ENCODE measurements at places on chromosomes 6 and 20. TPM values are rescaled to one million over a fixed set of nuclear protein-coding genes. Genes with fewer than 3 reads are reported as not detected.

The ABHD16B gene
- total RNA-seq = 0.18 TPM

- DNase-seq = peak; percentile 8
- no peaks in the 10 kb centered on the region for H3K27me3 ChIP-seq
- H3K36me3 ChIP-seq = no peaks in the 10 kb centered on the region
- no peak overlapping the region for H3K27ac ChIP-seq
- no peaks in the 10 kb centered on the region for H3K4me1 ChIP-seq
- no peak overlapping the region for H3K4me3 ChIP-seq
These were observed 46.9 kb downstream of the STXBP5 start for GRCh38 chr6:147251072-147251471.

The TDP2 gene
- total RNA-seq = 49.0 TPM

GRCh38 chr20:25470045-25470444 is 62.6 kb downstream of the GINS1 start:
- peak; percentile 41 for DNase-seq
- no peak overlapping the region for H3K27ac ChIP-seq
- no peaks in the 10 kb centered on the region for H3K4me1 ChIP-seq
- H3K27me3 ChIP-seq = no peaks in the 10 kb centered on the region
- no peak overlapping the region for H3K4me3 ChIP-seq

GRCh38 chr6:158499601-158500000 is 60.3 kb upstream of the TMEM181 start:
- H3K27me3 ChIP-seq = no peaks in the 10 kb centered on the region
- DNase-seq = no peak

- H3K27me3 ChIP-seq = no peaks in the 10 kb centered on the region
- H3K4me1 ChIP-seq = no peaks in the 10 kb centered on the region
- no peak overlapping the region for H3K4me3 ChIP-seq
- no peak for DNase-seq
These were observed 119.8 kb downstream of the SGK1 start for GRCh38 chr6:134198093-134198492.

GRCh38 chr6:119501798-119502483 is 152.4 kb upstream of the MAN1A1 start:
- H3K4me1 ChIP-seq = no peaks in the 10 kb centered on the region
- no peak overlapping the region for H3K27ac ChIP-seq
- no peaks in the 10 kb centered on the region for H3K27me3 ChIP-seq
- no peaks in the 10 kb centered on the region for H3K36me3 ChIP-seq
- no peak for DNase-seq
- H3K4me3 ChIP-seq = no peak overlapping the region

The MYLK4 gene
- 0.52 TPM for total RNA-seq

The ID4 gene
- 35.8 TPM for total RNA-seq

The MLIP gene
- total RNA-seq = 0.70 TPM

GRCh38 chr6:11848852-11849731 is 70.5 kb upstream of the ADTRP start:
- H3K36me3 ChIP-seq = no peaks in the 10 kb centered on the region
- no peak overlapping the region for H3K27ac ChIP-seq
- no peaks in the 10 kb centered on the region for H3K27me3 ChIP-seq
- H3K4me1 ChIP-seq = peaks cover 4% of the 10 kb centered on the region
- no peak overlapping the region for H3K4me3 ChIP-seq
